Sciatic nerve (tissue), 2 donors: ENCODE measurements at places on chromosomes 11 and 22. TPM values are rescaled to one million over a fixed set of nuclear protein-coding genes. Genes with fewer than 3 reads are reported as not detected.

The WBP2NL gene
- total RNA-seq = 9.4 TPM

The CENATAC gene
- total RNA-seq = 57.0 TPM

The MS4A12 gene
- not detected for total RNA-seq

GRCh38 chr22:38570779-38571364, 889 bp upstream of the DMC1 start:
- peak; percentile 63 for DNase-seq

GRCh38 chr11:72618803-72619202, 55.4 kb downstream of the PDE2A start:
- DNase-seq = no peak

DNA sequence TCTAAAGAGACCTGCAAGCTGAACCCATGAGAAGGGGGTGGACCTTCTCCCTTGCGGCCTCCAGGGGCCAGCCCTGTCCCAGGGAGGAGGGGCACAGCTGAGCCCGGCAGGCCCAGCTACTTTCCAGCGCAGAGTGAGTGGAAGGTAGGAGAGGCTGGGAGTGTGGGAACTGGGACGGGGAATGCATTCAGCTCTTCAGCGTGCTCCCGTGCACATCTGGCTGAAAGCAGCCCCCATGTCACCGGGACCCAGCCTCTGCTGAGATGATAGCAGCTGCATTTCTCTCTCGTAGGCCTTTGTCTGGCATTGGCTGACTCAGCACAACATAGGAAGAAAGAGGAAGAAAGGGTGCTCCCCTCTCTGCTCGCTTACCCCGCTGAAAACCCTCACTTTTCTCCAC, 951.5 kb downstream of the TBC1D22A start:
- no peak for DNase-seq

DNA sequence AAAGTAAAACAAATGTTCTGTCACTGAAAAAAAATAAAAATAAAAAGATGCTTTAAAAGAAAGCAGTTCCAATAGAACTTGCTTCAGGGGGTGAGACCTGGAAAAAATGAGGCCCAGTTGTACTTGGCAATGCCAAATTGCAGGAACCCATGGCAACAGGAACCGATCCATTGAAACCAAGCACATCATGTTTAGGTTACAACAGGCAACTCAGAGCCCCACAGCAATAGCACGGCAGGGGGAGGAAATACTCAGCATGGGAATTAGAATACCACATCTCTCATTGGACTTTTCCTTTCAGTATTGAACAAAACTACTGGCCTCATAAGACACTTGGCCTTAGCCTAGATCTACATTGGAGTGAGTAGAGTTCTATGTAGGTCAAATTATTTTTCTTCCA, 84.3 kb downstream of the MSANTD4 start:
- no peak for DNase-seq

- no peak for DNase-seq
These were observed 203.6 kb upstream of the UBASH3B start for GRCh38 chr11:122451911-122452310.

DNA sequence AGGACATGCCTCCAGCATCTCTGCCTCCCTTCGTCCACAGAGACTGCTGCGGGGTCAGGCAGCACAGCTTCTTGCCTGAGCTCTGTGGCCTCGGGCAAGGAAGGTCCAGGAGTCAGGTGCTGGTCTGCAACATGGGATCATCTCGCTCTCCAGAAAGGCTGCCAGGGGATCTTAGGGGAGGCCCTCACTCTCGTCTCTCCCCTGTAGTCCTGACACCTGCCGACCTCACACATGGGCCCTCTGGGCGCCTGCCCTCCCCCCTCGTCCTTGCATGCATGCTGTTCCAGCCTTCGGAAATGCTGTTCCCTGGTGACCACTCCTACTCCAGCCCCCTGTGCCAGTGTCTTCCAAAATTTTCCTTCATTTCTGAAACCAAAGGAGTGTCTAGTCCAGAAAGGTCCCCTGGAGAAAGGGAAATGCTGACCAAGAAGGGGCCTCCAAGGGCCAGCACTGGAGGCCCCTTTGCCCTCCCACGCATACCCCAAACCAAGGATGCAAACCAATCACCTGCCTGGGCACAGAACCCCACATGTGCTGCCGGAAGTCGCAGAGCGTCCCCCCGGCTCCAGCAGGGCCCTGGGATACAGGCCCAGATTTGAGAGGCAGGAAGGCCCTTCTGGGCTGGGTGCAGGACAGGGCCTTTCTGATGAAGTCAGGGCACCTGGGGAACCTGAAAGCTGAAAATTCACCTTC, 41.0 kb downstream of the IGF2 start:
- no peak for DNase-seq
